Renal cortical epithelial cell (primary cell): ENCODE measurements at places on chromosomes 16 and 17. TPM values are rescaled to one million over a fixed set of nuclear protein-coding genes. Genes with fewer than 3 reads are reported as not detected.
A peak's percentile ranks its signal among the peaks of the same experiment; 100 is the strongest.

- DNase-seq: peak; percentile 28
These were observed 63.1 kb downstream of the MYO18A start for GRCh38 chr17:29116804-29117753.

The HP gene
- total RNA-seq: 1.8 TPM in 1 of 2 replicates, not detected in the other

The MT1M gene
- total RNA-seq: 2.8 and 38.0 TPM in 2 replicates

GRCh38 chr16:20049831-20050230, 23.9 kb downstream of the GPR139 start:
- no peak for DNase-seq

GRCh38 chr16:12611916-12612597, 191.6 kb downstream of the CPPED1 start:
- no peak for DNase-seq

DNA sequence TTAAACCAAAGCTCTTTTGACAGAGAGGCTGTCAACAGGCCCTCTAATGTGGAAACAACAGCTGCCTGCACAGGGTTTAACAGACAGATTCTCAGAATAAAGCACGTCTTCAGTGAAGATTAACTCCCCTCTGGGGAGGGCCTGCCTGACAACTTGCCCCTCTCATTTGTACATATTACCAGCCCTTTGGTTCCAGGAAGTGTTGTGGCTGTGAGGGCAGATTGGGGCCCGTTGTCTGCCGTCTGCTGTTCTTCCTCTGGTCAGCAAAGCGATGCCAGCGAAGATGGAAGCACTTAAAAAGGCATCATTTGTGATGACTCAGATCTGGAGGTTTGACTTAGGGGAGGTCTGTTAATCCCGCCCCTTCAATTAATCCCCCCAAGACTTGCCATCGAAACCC, 177.0 kb upstream of the IRX6 start:
- no peak for DNase-seq

DNA sequence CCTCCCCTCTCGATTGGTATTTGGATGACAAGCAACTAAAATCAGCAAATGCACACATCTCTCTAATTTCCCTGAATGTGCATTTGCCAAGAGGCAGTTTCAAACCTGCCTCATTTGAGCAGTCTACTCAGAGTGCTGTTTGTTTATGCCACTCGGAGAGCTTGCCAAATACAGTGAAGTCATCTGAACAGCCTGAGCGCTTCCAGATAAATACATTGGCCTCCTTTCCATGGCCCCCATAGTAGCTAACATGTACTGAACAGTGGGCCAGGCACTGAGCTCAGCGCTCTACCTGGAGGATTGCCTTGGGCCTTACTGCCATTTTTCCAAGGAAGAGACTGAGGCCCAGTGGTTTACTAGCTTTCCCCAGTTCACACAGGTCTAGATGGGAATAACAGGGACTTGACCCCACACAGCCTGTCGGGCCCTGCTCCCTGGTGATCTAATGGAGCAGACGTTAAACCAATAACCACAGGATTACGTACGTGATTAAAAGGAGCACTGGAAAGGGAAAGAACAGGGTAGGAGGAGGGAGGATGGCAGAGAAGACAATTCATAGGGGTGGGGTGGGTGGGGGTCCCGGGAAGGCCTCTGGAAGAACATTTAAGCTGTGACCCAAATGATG, 18.7 kb upstream of the ANKRD40CL start:
- DNase-seq: no peak

The CSNK2A2 gene
- 27.1 and 73.6 TPM in 2 replicates for total RNA-seq

The NATD1 gene
- 2.1 and 13.4 TPM in 2 replicates for total RNA-seq

DNA sequence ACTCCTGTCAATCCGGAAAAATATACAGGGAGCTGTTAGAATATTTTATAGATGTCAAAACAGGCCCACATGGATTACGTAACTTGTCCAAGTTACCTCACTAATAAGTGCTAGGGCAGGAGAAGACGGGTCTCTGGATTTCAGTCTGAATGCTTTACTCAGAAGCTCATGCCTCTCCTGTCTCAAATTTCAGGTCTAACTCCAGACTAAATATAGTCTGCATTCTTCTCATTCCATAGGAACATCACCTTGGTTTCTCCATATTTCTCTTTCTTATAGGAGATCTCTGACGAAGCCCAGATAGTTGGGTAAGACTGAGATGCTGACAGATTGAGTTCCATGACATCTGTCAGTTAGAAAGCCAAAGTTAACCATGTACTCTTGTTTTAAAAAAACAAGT, 174.2 kb downstream of the STX8 start:
- peak; percentile 21 for DNase-seq

DNA sequence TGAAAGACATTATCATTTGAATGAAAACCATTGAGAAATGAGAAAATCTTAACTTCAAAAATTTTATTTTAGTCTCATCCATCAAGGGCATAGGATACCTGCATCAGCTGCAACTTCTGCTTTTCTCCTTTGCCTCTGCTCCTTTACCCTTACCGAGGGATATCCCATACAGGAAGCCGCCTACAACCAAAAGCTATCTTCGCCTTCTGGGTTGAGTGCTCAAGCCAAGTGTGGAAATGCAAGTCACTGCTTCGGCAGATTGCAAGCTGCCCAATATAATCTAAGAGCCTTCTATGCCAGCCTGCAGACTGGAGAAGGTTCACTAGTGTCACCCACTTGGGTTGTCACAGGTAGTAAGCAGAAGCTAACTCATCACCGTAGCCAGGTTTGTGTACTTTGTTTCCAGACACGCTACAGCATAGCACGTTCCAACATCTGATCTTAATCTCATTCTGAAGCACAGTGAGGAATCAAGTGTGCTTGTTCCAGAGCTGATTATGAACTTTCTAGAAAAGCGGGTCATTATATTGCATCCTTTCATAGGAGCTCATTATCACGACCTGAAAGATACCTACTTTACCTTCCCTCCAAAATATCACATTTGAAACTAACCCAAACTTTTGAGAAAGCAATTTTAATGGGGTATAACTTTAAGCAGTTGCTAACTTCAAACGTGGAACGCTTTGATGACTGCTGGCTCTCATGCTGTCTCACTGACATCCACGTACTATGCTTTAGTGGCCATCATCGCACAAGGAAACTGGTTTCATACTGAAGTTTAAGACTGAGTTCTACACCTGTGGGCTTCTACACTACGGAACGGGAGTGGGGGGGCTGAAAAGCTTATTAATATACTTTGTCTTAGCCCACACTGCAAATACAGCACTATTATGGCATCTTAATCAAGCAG, 8.0 kb upstream of the UNK start:
- DNase-seq: no peak

The HOXB7 gene
- 23.2 and 24.0 TPM in 2 replicates for total RNA-seq

The ABCA6 gene
- 0.50 TPM in 1 of 2 replicates, not detected in the other for total RNA-seq

GRCh38 chr16:86651823-86652222, 73.5 kb downstream of the FOXL1 start:
- DNase-seq: no peak

DNA sequence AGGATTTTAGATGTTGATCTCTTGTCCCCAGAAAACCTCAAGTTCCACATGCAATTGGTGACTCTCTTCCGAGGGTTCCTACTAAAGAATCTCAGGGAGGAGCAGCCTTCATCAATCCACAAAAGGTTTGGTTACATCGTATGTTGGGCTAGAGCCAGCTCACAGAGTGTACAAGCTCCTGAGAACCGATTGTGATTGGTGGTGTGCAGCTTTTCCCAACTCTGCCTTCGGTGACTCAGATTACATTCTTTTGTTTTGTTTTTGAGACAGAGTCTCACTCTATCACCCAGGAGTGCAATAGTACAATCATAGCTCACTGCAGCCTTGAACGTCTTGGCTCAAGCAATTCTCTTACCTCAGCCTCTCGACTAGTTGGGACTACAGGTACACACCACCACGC, 172.4 kb downstream of the PMP22 start:
- DNase-seq: no peak

The OGFOD3 gene
- 37.2 and 48.7 TPM in 2 replicates for total RNA-seq

- peak; percentile 95 for DNase-seq
These were observed 27.1 kb downstream of the CDH13 start for GRCh38 chr16:82653550-82654511.

- no peak for DNase-seq
These were observed 11.9 kb downstream of the KIF19 start for GRCh38 chr17:74337834-74338500.

DNA sequence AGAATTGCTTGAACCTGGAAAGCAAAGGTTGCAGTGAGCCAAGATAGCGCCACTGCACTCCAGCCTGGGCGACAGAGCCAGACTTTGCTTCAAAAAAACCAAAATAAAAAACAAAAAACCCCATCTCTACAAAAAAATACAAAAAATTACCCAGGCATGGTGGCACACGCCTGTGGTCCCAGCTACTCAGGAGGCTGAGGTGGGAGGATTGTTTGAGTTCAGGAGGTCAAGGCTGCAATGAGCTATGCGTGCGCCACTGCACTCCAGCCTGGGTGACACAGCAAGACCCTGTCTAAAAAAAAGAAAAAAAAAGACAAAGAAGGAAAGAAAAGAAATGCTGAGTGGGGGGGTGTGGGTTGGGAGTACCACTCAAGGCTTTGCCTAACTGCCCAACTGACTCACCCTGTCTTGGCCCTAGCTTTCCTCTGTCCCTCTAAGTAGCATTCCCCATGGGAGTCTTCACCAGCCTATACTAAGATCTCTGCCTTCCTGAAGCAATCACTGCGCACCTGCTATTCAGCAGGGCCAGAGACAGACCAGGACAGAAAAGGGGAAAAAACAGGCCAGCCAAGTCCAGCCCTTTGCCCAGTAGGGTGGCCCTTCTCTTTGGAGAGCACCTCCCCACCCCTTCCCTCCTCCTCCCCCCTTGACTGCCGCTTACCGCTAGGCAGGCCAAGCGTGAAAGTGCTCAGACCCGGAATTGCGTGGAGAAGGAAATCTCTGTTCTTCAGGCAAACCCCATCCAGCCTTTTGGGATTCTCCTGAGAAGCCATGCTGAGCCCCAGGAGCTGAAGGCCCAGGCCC, 45.8 kb downstream of the RTN4RL1 start:
- DNase-seq: peak; percentile 73

- DNase-seq: no peak
These were observed 10.1 kb downstream of the AFMID start for GRCh38 chr17:78197147-78197832.

The DPEP1 gene
- total RNA-seq: 0.50 and 3.1 TPM in 2 replicates

The CHCT1 gene
- not detected in 2 replicates for total RNA-seq

- DNase-seq: no peak
These were observed 34.6 kb downstream of the SLC38A8 start for GRCh38 chr16:84007965-84008364.

The TEX19 gene
- total RNA-seq: 0.05 TPM in 1 of 2 replicates, not detected in the other

The PRKCB gene
- not detected in 2 replicates for total RNA-seq

- DNase-seq: no peak
These were observed at the start of gene METRNL for GRCh38 chr17:83079352-83079747. TSS of gene METRNL (plus strand) at chr17:83079609. CDS start at chr17:83079816, 207 bp downstream.
